ENCODE measurements at places on chromosomes 2 and 18.

DNA sequence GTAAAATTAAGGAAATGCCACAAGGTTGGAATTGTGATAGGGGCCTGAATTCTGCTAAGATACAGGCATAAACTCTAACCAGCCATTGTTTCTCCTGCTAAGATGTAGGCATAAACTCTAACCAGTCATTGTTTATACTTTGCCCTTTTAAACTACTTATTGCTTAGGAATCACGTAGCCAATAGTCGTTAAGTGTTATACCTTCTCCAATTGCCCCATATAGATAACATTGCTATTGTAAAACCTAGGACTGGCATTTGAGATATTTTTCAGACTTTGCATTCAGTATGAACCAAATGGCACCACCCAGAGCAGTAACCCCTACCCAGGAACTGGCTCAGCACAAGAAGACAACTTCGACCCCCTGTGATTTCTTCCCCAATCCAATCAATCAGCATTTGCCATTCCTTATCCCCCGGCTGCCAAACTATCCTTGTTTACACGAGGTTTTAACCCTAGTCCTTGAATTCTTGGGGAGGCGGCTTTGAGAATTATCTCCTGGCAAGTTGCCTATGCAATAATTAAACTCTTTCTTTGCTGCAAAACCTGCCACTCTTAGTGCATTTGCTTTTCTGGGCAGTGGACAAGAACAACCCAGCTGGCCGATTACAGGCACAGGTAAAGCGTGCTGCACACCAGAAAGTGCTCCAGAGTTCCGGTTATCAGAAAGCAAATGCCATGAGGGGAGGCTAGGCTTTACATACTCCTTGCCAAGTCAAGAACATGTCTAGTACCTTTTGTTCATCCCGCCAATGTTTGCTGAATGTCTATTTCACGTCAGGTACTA, 167.6 kb downstream of the LAMA1 start:
- no peak for DNase-seq

- no peak for DNase-seq
Measured at GRCh38 chr2:238850091-238850490, 2.2 kb downstream of the TWIST2 start.

DNA sequence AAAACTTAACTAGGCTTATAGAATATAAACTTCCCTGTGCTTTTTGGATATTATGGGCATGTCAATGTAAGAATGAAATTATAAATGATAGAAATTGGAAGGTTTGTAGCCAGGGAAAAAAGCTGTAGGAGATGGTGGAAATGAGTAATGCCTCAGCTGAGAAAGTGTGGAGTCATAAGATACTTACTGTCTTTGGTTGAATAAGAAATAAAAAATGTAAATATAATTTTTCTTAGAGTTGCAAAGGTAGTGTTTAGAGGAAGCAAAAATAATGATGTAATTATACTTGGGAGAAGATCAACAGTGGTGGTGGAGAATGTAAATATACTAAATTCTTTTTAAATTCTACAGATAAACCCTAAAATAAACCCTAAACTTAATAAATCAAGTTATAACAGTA, 26.2 kb upstream of the RND3 start:
- no peak for DNase-seq

DNA sequence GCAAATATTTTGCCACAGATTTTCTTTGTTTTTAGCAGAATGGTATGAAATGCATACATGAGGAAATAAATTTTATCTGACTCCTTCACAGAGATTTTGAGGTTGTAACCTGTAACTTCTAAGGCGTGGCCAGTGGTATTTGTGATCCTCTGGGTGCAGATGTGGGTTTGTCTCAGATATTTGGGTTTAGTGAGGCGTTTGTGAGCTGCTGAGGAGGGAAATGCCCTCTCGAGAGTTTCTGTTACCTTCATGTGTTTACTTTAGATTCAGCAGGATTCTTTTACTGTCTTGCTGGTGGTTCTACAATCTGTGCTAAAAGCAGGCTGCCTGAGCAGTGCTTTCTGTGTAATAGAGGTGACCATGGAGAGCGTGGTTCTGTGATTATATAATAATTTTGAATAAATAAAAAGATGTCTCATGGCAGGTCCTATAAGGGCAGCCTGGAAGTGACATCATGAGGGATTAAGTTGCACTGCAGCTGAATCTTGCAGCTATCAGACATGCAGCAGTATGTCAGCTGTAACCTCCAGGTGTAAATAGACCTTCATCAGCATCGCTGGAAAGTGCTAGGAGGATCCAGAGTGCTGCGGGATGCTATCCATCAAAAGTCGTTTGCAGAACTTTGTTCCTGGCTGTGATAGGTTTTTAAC, 34.1 kb downstream of the TANC1 start:
- DNase-seq, result no peak

- peak; percentile 35 for DNase-seq
Measured at GRCh38 chr2:9712263-9712662, 81.5 kb upstream of the YWHAQ start.

DNA sequence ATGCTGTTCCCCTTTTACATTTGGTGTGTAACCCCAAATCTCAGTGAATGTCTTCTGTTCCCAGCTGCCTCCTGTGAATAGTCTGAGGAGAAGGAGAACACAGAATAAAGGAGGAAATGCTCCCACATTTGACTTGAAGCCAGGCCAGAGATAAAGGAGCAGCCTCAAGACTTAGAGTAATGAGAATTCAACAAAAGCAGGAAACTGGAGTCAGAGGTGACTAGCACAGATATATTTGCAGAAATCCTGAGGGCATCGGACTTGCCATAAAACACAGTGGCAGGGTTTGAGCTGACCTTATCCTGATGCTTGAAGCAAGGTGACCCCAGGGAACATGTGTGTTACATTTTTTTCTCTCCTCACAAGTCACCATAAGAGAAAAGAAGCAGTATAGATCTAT, 291.4 kb upstream of the RND3 start:
- no peak for DNase-seq

GRCh38 chr2:48902521-48902920, 147.0 kb upstream of the LHCGR start:
- no peak for DNase-seq

- DNase-seq, result no peak
Measured at GRCh38 chr2:166614503-166614902, 120.5 kb upstream of the SCN7A start.

DNA sequence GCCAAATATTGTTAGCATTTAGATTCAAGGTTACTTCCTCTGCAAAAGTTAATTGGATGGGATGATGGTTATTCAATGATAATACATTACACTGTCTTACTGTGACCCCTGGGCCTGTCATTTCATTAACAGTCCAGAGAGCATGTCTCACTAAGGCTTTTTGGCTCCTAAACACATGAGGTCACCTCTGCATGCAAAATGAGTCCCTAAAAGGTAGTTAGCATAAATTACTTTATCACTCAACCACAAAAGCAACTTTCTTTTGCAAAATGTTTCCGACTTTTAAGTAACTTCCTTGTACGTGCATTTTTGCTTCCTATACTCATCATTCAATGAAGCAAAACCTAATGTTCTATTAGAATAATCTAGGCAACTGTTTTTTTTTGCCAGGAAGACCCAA, 16.8 kb upstream of the AGFG1 start:
- no peak for DNase-seq

GRCh38 chr2:8685697-8686358, 4.0 kb downstream of the ID2 start:
- DNase-seq, result peak; percentile 78

DNA sequence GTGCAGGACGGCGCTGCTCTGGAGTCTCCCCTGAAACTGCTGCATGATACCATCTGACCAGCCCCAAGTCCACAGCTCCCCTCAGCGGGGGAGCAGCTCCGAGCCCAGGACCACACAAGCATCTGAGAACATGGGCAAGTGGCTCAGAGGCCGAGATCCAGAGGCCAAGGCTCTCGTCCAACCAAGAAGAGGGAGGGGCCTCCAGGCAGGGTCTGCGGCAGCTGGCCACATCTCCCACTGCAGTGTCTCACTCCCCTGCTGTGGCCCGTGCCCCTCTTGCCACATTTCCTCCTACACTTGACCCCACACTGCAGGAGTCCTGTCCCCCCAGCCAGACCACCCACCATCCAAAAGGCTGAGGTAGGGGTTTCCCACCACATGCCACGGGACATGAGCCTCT, 50.2 kb downstream of the TFCP2L1 start:
- DNase-seq, result no peak

GRCh38 chr18:74132201-74132600, 15.4 kb downstream of the FBXO15 start:
- DNase-seq, result no peak

GRCh38 chr18:22465859-22466457, 48.2 kb upstream of the CTAGE1 start:
- DNase-seq, result peak; percentile 48

DNA sequence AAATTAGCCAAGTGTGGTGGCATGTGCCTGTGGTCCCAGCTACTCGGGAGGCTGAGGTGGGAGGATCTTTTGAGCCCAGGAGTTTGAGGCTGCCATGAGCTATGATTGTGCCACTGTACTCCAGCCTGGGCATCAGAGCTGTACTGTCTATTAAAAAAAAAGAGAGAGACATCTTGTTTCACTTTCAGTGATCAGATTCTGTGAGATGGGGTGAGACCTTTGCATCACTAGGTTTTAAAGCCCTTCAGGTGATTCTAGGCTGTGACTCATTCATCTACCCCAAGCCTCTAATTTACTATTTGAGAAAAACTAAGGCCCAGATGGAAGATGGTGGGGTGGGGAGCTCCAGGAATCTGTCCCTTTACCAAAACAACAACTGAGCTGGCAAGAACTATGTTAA, 7.1 kb downstream of the C2orf92 start:
- no peak for DNase-seq

GRCh38 chr2:197251576-197251975, 59.0 kb downstream of the ANKRD44 start:
- no peak for DNase-seq

DNA sequence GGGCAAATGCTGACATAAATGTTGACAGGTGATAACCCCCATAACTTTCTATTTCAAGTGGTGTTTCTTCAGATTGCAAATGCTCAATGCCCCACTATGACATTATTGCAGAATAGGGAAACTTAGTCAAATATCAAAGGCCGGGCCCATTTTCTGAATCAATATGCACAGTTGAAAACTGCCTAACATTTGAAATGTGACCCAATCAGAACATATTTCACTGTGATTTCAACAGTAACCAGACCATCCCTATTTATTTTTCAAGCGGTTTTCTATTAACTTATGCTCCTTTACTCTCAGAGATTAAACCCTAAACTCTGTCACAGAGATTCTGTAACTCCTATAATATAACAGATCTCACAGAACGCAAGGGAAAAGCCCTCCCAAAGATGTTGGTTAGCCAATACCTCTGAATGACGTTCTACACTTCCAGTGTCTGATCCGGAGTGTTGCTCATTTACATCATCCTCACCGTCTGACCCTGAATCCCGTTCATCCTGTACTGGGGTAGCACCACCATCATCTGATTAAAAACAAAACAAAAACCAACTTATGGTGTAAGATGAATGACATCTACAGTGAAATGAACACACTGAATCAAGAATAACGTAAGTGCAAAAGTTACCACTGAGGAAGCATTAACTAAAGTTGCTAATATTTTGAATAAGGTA, 2.9 kb downstream of the IWS1 start:
- DNase-seq, result no peak

GRCh38 chr18:80067321-80067720, 33.1 kb downstream of the RBFA start:
- DNase-seq, result no peak

DNA sequence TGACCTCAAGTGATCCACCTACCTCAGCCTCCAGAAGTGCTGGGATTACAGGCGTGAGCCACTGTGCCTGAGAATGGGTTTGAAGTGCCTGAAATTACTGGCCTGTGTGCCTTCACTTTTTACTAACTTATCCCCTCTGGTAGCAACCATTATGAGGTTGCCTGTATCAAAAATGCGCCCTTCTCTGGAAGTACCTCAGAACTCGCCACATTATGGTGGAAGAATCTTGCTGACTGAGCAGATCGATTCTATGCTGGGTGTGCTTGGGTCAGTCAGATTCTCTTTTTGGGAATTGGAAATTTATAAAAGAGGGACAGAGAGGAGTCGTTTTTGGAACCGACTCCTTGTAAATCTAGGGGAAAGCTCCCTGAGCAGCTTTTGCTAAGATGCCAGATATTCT, 8.2 kb downstream of the LHCGR start:
- DNase-seq, result no peak

DNA sequence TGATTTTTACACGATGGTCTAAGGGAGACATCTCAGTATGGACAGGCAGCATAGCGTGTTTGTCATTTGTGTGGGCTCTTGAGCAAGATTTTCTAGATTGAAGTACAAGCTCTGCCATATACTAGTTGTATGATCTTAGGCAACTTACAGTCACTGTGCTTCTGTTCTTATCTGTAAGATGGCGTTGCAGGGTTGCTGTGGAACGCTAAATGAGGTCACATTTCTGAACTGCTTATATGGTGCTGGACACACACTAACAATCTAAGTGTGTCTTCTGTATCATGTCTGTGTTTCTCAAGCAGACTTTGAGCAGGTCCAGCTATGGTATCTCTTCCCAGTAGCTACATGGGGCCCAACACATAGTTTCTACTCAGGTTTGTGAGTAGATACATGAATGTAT, 29.2 kb downstream of the PARD3B start:
- DNase-seq, result no peak

DNA sequence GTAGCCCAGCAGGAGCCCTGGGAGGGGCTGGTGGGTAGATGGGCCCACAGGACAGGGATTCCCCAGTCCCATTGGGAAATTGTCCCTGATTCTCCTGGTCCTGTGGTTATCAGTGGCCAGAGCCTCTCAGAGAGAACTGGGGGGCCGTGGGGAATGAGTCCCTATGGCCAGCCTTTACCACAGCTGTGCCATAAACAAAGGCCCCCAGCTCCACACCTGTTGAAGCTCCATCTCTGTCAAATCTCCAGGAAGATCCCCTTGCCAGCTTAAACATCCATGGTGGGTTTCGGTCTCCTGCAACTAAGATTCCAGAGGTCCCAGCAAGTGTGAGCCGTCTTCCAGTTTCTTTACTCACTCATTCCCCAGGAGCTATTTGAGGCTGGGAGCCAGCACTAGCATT, 897.1 kb downstream of the LRRTM4 start:
- no peak for DNase-seq

- no peak for DNase-seq
Measured at GRCh38 chr18:57527556-57528229, 58.8 kb downstream of the FECH start.

- no peak for DNase-seq
Measured at GRCh38 chr2:64322433-64322832, 131.5 kb upstream of the LGALSL start.

DNA sequence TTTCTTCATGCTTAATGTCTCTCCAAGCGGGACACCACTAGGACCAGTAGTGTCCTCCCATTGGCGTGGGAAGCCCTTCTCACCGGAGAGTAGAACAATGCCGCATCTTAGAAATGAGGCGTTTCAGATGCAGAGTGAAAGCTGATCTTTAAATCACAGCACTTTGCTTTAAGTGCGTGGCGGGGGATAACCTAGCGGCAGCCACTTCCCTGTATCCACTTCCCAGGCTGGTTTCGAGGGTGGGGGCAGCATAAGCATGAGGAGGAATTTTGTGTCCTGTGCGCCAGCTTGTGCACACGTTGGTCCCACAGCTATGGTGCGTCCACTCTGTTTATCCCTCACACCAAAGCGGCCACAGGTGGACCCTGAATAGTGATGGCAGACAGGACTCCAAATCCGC, 63.1 kb downstream of the MBP start:
- no peak for DNase-seq

- no peak for DNase-seq
Measured at GRCh38 chr2:84278386-84278785, 180.7 kb downstream of the SUCLG1 start.
